ENCODE measurements at places on chromosomes 7 and 10. TPM values are rescaled to one million over a fixed set of nuclear protein-coding genes. Genes with fewer than 3 reads are reported as not detected.

The LIPF gene
- not detected for polyA plus RNA-seq

The CAMK2B gene
- polyA plus RNA-seq: 0.31 TPM

The FXYD4 gene
- polyA plus RNA-seq: not detected

The CREB5 gene
- polyA plus RNA-seq: 4.3 TPM

The GPR26 gene
- not detected for polyA plus RNA-seq

The TCAF2 gene
- 1.2 TPM for polyA plus RNA-seq

The OR2A7 gene
- polyA plus RNA-seq: 5.5 TPM

The CBX3 gene
- 86.4 TPM for polyA plus RNA-seq

The GIMAP5 gene
- not detected for polyA plus RNA-seq

The PDE6C gene
- not detected for polyA plus RNA-seq

The TCTN3 gene
- 41.2 TPM for polyA plus RNA-seq

The CCDC3 gene
- 0.25 TPM for polyA plus RNA-seq

The TWIST1 gene
- polyA plus RNA-seq: 1.5 TPM

The CPA5 gene
- polyA plus RNA-seq: 0.24 TPM

The UROS gene
- polyA plus RNA-seq: 40.1 TPM

The EIF5AL1 gene
- polyA plus RNA-seq: 0.91 TPM

The PRF1 gene
- polyA plus RNA-seq: not detected

The DRGX gene
- polyA plus RNA-seq: not detected

The TDRD1 gene
- 0.33 TPM for polyA plus RNA-seq

The CCDC136 gene
- polyA plus RNA-seq: 1.6 TPM

The TMEM229A gene
- not detected for polyA plus RNA-seq

The CDHR1 gene
- polyA plus RNA-seq: 5.2 TPM

The LRRC18 gene
- not detected for polyA plus RNA-seq

The POM121C gene
- 6.7 TPM for polyA plus RNA-seq

The CHN2 gene
- 1.6 TPM for polyA plus RNA-seq

The AKR1B15 gene
- 0.28 TPM for polyA plus RNA-seq

The ICA1 gene
- 1.9 TPM for polyA plus RNA-seq

The IFIT1B gene
- polyA plus RNA-seq: not detected

The TRPV5 gene
- polyA plus RNA-seq: not detected

The FAM241B gene
- polyA plus RNA-seq: 8.3 TPM
